Sciatic nerve (tissue), 2 donors: ENCODE measurements at places on chromosomes 5 and 9.

GRCh38 chr9:96856363-96857286 is 2.3 kb upstream of the ZNF782 start:
- peak; percentile 68 for DNase-seq

- no peak for DNase-seq
Observed at GRCh38 chr9:23590276-23591000, 235.6 kb downstream of the ELAVL2 start.

DNA sequence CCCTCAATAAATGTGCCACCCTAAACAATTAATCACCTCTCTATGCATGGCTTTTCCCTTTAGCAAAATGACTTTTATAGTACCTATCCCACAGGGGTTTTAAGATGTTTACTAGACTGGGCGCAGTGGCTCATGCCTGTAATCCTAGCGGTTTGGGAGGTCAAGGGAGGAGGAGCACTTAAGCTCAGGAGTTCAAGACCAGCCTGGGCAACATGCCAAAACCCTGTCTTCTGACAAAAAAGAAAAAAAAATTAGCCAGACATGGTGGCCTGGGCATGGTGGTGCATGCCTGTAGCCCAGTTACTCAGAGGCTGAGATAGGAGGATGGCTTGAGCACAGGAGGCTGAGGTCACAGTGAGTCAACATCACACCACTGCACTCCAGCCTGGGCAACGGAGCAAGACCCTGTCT is 13.5 kb downstream of the SH3TC2 start:
- no peak for DNase-seq

- no peak for DNase-seq
Observed at GRCh38 chr5:17896605-17897004, 262.3 kb downstream of the TAF11L14 start.

- no peak for DNase-seq
Observed at GRCh38 chr9:9337129-9337528, 1275.7 kb downstream of the PTPRD start.

- DNase-seq, result no peak
Observed at GRCh38 chr5:164593982-164594381, 1088.6 kb downstream of the MAT2B start.

DNA sequence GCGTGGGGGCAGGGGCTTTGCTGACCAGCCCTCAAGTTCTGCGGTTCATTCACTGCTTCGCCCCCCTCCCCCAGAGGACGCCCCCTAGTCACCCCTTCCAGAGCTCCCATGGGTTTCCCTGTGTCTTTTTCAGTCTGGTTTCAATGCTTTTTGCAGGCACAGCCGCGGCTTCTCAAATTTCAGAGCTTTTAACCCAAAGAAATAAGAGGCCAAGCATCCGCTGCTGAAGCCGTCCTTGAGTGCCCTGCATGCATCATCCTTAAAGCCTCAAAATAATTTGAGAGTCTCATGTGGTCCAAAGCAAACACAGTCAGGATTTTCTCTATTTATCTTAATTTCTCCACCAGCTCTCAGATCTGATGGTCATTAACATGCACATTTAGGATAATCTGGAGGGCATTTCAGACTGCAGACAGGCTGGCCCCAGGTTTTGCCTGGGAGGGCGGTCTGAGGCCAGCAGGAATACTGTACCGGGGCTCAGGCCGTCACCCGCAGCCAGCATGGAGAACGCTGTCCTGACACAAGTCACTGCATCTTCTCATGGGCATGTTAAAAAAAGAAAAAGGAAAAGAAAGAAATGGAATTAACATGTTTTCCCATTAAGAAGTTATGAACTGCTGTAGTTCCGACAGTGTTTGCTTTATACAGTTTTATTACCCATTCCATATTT is 420.8 kb upstream of the IRX4 start:
- no peak for DNase-seq

DNA sequence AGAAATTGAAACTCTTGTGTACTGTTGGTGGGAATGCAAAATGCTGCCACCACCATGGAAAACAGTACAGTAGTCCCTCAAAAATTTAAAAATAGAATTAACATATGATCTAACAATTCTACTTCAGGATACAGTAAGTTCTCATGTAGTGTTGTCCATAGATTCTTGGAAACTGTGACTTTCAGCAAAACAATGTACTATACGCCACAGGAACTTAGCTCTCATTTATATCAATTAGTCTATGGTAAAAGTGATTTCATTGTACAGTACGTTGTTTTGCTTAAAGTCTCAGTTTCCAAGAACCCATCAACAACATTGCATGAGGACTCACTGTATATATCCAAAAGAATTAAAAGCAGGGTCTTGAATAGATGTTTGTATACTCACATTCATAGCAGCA is 233.5 kb upstream of the GAS1 start:
- DNase-seq, result no peak

GRCh38 chr5:71971862-71972261 is 135.4 kb upstream of the MAP1B start:
- no peak for DNase-seq

GRCh38 chr5:175855041-175855720 is 16.2 kb upstream of the CPLX2 start:
- DNase-seq, result no peak
